WTC11 (cell line): ENCODE measurements at places on chromosomes 2 and 18. TPM values are rescaled to one million over a fixed set of nuclear protein-coding genes. Genes with fewer than 3 reads are reported as not detected.

DNA sequence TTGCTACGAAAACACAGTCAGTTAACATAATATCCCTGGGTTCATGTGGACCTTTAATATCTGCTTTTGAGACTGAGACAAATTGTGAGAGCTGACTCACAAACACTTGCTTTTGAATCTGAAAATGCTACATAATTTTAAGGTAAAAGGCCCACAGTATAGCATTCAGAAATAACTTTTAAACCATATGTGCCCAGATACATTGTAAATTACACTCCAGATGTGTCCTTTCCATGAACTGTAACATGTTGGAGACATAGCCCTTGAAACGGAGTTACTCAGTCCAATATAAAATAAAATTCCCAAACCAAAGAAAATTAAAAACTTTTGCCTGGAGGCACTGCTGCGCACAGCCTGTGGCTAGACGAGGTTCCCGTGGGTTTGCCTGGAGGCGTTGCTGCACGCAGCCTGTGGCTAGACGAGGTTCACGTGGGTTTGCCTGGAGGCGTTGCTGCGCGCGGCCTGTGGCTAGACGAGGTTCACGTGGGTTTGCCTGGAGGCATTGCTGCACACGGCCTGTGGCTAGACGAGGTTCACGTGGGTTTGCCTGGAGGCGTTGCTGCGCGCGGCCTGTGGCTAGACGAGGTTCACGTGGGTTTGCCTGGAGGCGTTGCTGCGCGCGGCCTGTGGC is 131.9 kb upstream of the ALKAL2 start:
- no peaks in the 10 kb centered on the region for H3K4me1 ChIP-seq
- DNase-seq: no peak
- no peak overlapping the region for H3K4me3 ChIP-seq
- no peak overlapping the region for H3K27ac ChIP-seq
- no peaks in the 10 kb centered on the region for H3K36me3 ChIP-seq

- H3K4me3 ChIP-seq: no peak overlapping the region
- no peak overlapping the region for H3K27ac ChIP-seq
- H3K4me1 ChIP-seq: no peaks in the 10 kb centered on the region
- DNase-seq: no peak
- no peaks in the 10 kb centered on the region for H3K27me3 ChIP-seq
- peaks cover 6% of the 10 kb centered on the region for H3K36me3 ChIP-seq
Observed at GRCh38 chr2:14433946-14434495, 198.5 kb upstream of the LRATD1 start.

DNA sequence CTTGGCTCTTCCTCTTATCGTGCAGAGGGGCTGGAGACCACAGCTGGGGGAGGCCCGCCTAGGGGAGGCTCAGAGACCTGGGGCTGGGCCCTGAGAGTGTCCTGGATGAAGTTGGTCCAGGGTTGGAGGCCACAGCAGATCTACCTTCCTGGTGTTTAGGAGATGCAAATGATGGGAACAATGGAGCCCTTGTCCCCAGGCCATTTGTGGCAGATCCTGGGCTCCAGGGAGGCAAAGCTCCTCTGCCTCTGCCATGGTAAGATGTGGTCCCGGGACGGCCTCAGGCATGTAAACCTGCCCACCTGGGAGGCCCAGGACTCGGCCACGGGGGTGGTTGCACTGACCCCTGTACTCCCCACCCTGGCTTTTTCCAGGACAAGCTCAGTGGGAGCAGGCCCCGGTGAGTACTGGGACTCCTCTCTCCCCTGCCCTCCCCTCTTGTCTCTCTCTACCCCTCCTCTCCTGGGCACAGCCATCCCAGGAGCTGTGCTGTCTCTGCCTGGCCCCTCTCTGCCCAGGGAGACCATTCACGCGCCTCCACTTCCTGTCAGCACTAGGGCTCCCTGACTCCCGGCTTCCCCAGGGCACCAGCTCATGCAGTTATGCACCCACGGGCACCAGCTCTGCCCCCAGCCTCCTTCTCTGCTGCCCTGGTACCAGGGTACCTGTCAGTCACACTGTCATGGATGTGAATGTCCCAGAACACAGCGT is 10.9 kb downstream of the SH2D6 start:
- peaks cover 51% of the 10 kb centered on the region for H3K4me1 ChIP-seq
- no peak overlapping the region for H3K27ac ChIP-seq
- peaks cover 21% of the 10 kb centered on the region for H3K27me3 ChIP-seq
- no peak for DNase-seq
- no peak overlapping the region for H3K4me3 ChIP-seq

- H3K36me3 ChIP-seq: no peaks in the 10 kb centered on the region
- H3K4me1 ChIP-seq: no peaks in the 10 kb centered on the region
- no peak for DNase-seq
- H3K27me3 ChIP-seq: no peaks in the 10 kb centered on the region
Observed at GRCh38 chr2:232448304-232448690, 7.7 kb upstream of the ALPI start.

DNA sequence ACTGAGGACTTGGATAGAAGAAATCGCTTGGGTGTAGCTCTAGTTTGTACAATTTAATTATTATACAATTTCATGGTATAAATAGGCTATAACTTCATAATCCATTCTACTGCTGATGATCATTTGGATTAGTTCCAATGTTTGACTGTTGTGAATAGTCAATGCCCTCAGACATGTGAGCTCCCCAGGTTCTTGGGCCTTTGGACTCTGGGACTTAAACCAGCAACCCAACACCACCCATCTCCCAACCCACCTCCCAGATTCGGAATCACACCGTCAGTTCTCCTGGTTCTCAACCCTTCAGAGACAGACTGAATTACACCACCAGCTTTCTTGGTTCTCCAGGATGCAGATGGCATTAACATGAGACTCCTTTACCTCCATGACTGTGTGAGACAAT is 84.6 kb upstream of the DNMT3A start:
- H3K36me3 ChIP-seq: 0 out of 2 replicates have a peak, but pooled peaks cover 3% of the 10 kb centered on the region
- no peaks in the 10 kb centered on the region for H3K27me3 ChIP-seq
- peaks cover 4% of the 10 kb centered on the region; the same call in 1 of the 2 replicates for H3K4me1 ChIP-seq
- no peak overlapping the region for H3K27ac ChIP-seq
- no peak for DNase-seq
- no peak overlapping the region for H3K4me3 ChIP-seq

DNA sequence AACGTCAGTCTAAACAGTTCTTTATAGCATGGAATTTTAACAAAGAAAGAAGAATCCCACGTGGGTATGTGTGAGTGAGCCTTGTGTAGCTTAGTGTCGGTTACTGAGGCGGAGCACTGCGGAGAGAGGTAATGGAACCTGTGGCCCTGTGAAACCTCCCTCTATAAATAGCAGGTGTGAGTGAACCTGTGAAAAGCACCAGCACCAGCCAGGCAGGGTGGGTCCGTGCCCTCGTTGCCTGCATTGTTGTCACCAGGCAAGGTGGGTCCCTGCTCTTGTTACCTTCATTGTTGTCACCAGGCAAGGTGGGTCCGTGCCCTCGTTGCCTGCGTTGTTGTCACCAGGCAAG is 4.7 kb downstream of the CTDP1 start:
- no peak overlapping the region for H3K27ac ChIP-seq
- no peaks in the 10 kb centered on the region for H3K36me3 ChIP-seq
- no peak overlapping the region for H3K4me3 ChIP-seq
- peaks cover 14% of the 10 kb centered on the region for H3K4me1 ChIP-seq
- no peaks in the 10 kb centered on the region for H3K27me3 ChIP-seq

DNA sequence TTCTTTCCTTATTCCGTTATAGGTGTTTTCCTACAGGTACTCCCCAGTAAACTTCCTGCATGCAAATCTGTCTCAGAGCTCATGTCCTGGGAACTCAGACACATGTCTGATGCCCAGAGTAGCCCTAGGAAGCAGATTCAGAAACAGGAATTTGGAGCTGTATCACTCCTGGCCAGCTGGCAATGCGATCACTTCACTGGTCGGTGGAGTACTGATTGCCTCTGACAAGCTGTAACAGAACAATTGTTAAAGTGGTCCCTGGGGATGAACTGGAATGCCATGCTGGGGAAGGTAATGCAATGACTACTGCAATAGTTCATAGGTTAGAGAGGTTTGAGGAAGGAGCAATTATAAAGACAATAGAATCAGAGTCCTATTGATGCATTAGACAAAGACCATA is 131.6 kb upstream of the DOCK10 start:
- DNase-seq: no peak
- H3K4me1 ChIP-seq: peaks cover 5% of the 10 kb centered on the region
- H3K27me3 ChIP-seq: no peaks in the 10 kb centered on the region
- H3K36me3 ChIP-seq: no peaks in the 10 kb centered on the region
- H3K4me3 ChIP-seq: no peak overlapping the region

SLC4A3 gene
- 7.8 to 9.9 TPM (median 8.7 TPM) in 3 replicates for total RNA-seq

TRABD2A gene
- 7.1 to 12.1 TPM (median 7.5 TPM) in 3 replicates for total RNA-seq

GPR148 gene
- total RNA-seq: 0.16 to 0.23 TPM in 2 of 3 replicates, not detected in the other
